ENCODE measurements at places on chromosomes 5 and 9.

GRCh38 chr5:135669416-135669815 lies 90.6 kb upstream of the CXCL14 start:
- no peak for DNase-seq

- DNase-seq = no peak
Observed at GRCh38 chr9:12920437-12920836, 145.6 kb downstream of the LURAP1L start.

GRCh38 chr9:123753016-123753415 lies 176.9 kb downstream of the DENND1A start:
- no peak for DNase-seq

DNA sequence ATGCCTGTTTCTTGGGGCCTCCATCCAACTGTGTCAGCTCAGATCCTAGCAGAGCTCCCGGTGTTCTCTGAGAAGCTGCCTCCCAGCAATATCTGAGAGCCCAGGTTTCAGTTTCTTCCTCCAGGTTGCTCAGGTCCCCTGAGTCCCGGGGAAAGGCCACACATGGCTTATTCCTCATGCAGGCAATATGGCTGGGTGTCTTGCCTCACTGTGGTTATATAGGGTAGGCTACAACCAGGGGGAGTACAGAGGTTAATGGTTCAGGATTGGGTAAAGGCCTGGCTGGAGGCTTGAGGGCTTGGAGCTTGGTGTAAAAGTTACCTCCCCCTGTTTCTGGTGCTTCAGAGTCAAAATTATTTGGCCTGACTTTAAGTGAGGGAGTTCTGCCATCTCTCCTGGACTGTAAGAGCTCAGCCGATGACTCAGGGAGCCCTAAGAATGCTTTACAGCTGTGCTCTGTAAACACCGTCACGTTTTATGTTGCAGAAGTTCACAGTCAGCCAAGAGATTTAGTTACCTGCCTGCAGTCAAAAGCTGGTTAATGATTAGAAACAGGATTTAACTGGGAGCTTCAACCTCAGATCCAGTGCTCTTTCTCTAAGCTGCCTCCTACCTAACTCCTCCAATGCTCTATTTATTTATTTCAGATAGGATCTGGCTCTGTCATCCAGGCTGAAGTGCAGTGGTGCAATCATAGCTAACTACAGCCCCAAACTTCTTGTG lies 24.3 kb upstream of the UBAP2 start:
- no peak for DNase-seq

- DNase-seq = no peak
Observed at GRCh38 chr9:88828018-88828417, 163.2 kb upstream of the S1PR3 start.

DNA sequence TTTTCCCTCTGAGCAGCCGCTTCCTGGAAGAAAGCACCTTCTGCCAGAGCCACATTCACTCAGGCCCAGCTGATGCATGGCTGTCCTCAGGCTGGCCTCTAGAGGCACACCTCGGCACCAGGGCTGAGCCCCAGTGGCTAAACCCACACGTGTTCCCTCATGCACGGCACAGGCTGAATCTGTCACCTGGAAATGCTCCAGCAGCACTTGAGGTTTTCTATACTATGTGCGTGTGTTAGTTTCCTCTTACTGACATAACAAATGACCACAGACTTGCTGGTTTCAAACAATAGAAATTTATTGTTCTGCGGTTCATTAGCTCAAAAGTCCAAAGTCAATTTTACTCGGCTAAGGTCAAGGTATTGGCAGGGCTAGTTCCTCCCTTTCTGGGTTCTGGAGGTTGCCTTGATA lies 141.4 kb downstream of the LRRC70 start:
- DNase-seq = no peak

GRCh38 chr5:54103871-54104270 lies 206.5 kb downstream of the ARL15 start:
- DNase-seq = no peak

- DNase-seq = no peak
Observed at GRCh38 chr5:5813441-5813840, 391.0 kb downstream of the ICE1 start.

DNA sequence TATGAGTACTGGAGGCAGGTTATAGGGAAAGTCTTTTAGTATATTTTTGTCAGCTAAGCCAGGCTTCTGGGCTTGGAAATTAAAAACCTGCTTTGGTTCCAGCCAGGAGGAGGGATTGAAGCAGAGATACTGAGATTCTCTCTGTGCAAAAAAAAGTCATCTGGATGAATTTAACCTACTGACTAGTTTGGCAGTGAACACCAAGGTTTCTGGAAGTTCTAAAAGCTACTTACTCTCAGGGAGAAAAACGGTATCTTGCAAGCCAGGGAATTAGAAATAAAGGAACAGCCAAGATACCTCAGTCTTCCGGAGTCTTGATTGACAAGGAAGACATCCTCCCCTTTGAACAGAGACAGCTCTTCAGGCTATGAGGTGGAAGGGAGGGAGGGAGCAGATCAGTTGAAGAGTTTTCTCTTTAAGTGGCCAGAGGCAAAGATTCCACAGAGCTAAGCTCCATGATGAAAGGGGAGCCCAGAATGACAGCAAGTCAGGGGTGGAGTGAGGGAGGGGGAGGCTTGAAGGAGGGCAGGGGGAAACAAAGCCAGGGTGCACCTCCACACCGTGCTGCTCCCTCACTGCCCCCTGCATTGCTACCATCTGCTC lies 8.3 kb upstream of the ZBTB34 start:
- DNase-seq = no peak

DNA sequence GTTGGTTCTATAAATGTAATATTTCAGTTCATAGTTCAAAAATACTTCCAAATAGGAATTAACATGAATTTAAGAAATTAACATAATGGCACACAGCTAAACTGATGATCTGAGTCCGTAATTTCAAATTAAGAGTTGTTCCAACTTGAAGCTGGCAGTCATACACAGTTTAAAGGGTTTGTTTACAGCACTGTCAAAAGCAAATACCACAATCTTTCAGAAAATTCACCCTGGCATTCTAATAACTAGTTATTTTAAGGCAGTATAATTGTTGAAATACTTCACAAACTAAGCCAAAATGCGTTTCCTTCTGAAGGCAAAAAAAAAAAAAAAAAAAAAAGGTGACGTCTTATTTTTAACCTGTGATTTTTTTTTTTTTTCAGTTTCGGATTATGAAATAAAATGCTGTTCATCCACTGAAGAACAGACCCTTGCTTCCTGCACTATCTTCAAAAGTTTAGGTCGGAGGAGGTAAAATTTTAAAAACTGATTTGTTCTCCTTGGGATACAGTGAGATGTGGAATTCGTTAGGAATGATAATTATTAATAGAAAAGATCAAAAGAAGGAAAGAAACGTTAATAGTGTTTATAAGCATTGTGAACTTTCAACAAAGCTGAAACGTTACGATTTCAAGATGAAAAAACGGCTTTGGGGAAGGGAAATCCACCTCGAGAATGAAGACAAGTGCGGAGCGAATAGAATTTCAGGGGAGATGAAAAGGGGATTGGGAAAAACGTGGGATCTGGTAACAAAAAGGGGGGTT lies 850 bp downstream of the IL6ST start:
- DNase-seq = no peak

Data from stimulated activated CD4-positive, alpha-beta T cell treated with anti-CD3 and anti-CD28 coated beads, Interleukin-1b, Interleukin-23, amount 100 ng/mL, for 24 hours (primary cell).